ENCODE measurements at places on chromosomes 13 and 19.

DNA sequence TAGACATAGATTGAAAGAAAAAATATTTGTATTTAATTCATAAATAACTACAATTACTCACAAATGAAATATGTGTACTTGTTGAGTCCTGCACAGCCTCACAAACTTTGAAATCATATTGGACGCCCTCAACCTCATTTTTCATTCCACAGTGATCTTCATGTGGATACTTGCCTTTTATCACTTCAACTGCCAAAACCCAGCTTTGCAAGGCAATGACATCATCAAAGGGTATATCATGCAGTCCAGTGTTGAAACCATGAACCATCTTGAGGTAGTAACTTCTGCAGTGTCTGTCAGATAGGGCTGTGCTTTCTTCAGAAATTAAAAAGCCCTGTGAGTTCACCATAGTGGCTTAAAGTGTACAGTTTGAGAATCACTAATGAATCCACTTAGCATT is 82.2 kb downstream of the HS6ST3 start:
- DNase-seq, result no peak

GRCh38 chr13:113429608-113429985 is 23.7 kb downstream of the ADPRHL1 start:
- no peak for DNase-seq

- DNase-seq, result no peak
Measured at GRCh38 chr19:39265321-39265916, 2.8 kb upstream of the IFNL2 start.

GRCh38 chr19:36169084-36169760 is 17.0 kb upstream of the COX7A1 start:
- DNase-seq, result no peak

GRCh38 chr13:30145709-30146367 is 161.5 kb downstream of the KATNAL1 start:
- peak; percentile 30 for DNase-seq
